ENCODE measurements at places on chromosomes 2 and 18.

DNA sequence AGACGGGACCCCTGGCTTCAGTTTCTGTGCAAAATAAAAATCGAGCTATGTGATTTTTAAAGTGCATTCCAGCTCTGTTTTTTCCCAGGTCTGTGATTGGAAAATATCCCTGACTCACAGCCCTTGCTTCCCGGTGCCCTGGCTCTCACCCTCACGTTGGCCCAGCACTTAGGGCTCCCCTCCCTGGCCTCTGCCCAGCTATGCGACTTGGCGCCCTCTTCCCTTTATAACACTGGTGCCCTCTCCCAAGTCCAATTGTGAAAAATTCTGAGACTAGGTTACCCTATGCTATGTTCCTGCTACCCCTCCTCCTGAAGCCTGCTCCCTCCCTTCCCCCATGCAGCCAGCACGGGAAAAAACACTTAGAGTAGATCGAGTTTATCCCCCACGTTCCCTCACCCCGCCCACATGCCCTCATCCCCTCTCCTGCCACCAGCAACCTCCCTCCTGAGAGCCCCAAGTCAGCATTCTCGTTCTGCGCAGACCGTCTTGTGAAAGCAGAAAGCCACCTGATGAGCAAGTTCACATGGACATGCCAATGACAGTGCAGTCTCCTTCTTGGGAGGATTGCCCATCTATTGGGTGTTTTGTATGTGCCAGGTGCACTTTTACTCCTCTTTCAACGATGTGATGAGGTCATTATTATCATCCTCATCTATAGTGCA lies 228.8 kb downstream of the VAPA start:
- DNase-seq, result no peak

GRCh38 chr2:159046966-159047365 lies 78.5 kb downstream of the TANC1 start:
- DNase-seq, result no peak

DNA sequence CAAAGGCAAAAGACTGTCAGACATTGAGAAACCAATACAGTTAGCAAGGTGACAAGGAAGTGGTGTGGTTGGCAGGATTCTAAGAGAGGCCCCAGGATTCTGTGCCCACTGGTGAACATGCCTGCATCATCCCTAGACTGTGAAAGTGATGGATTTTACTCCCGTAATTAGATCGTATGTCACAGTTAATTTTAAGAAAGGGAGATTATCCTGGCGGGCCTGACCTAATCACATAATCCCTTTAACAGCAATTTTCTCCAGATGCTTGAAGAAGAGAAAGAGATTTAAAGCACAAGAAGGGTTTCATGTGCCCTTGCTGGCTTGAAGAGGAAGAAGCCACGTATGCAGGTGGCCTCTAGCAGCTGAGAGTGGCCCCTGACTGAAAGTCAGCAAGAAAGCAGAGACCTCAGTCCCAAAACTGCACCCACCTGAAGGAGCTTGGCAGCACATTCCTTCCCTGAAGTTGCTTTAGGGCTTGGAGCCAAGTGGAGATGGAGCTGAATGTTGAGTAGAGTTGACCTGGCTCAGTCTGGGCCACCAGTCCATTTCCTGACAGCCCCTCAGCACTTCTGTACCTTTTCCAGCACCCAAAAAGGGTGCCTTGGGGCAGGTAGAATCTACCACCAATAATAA lies 49.1 kb downstream of the GTF3C3 start:
- DNase-seq, result no peak

- peak; percentile 67 for DNase-seq
These were observed 749 bp downstream of the STK25 start for GRCh38 chr2:241507430-241508239.

- no peak for DNase-seq
These were observed 43.6 kb upstream of the SLC14A2 start for GRCh38 chr18:45571714-45572113.

GRCh38 chr2:202014759-202015211 lies 18.9 kb upstream of the FZD7 start:
- no peak for DNase-seq
